GDM1 (cell line): ENCODE measurements at places on chromosomes 6 and 20.

DNA sequence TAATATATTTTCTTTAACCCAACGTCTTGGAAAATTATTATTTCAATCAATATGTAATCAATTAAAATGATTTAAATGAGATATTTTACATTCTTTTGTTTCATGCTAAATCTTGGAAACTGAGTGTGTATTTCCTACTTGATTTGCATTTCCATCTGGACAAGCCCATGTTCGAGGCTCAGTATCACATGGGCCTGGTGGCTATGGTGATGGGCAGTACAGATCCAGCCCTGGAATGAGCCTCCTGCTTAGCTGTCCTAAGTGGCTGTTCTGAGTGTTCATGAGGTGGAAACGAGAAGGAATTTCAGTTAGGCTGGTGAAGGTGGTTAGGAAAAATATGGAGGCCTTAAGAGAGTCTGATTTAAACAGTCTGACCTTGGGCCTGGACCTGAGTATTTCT, 73.0 kb upstream of the ATXN1 start:
- no peak for DNase-seq

GRCh38 chr6:20717743-20718142, 183.5 kb downstream of the CDKAL1 start:
- no peak for DNase-seq

DNA sequence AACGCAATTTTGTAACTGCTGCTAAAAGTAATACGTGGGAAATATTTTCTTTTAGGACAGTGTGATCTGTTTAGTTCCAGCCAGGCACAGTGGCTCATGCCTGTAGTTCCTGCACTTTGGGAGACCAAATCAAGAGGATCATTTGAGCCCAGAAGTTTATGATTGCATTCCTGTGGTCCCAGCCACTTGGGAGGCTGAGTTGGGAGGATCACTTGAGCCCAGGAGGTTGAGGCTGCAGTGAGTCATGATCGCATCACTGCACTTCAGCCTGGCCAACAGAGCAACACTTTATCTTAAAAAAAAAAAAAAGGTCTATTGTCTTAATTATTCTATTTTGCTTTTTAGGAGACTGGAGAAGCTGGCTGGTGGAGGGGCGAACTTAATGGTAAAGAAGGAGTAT, 101.5 kb downstream of the CD2AP start:
- no peak for DNase-seq

GRCh38 chr6:18675881-18676280, 288.7 kb downstream of the RNF144B start:
- no peak for DNase-seq

GRCh38 chr20:62785393-62785792, 10.9 kb upstream of the MRGBP start:
- DNase-seq, result no peak

DNA sequence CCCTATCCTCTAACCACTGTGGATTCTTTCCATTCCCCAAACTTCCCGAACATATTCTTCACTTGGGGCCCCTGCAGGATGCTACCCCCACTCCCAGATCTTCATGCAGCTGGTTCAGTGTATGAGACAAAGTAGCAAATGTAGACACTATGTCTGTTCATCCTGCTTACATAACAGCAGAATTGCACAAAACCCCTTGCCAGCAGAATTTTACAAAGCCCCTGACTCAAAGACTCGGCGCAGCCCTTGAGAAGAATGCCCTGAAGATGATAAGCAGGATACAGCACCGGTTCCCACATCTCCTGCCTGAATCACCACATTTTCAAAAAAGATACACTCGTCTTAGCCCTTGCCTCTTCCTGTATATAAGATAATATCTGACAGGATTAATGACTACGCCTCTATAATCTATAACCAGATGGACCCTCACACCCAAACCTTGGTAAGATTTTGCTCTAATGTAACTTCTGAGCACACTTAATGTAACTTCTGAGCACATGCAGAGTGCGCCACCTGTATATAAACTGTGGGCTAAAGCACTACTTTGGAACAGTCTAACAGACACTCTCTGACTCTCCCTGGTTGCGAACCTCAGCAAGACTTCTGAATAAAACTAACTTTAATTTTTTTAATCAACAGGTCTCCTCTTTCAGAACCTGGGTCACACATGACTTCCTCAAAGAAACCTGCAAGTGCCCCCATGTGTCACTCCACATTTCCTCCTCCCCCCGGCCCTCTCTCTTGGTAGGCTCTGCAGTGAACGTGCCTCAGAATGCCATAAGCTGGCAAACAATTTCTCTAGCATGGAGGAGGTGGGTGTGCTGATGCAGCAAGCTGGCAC, 28.7 kb downstream of the RALGAPA2 start:
- DNase-seq, result no peak

GRCh38 chr20:34925981-34926380, 29.6 kb downstream of the GSS start:
- no peak for DNase-seq

- DNase-seq, result no peak
Observed at GRCh38 chr6:41451039-41451438, 95.1 kb upstream of the FOXP4 start.

- no peak for DNase-seq
Observed at GRCh38 chr6:134714113-134714512, 235.8 kb downstream of the ALDH8A1 start.

- no peak for DNase-seq
Observed at GRCh38 chr6:158154816-158155215, 13.2 kb downstream of the SERAC1 start.

DNA sequence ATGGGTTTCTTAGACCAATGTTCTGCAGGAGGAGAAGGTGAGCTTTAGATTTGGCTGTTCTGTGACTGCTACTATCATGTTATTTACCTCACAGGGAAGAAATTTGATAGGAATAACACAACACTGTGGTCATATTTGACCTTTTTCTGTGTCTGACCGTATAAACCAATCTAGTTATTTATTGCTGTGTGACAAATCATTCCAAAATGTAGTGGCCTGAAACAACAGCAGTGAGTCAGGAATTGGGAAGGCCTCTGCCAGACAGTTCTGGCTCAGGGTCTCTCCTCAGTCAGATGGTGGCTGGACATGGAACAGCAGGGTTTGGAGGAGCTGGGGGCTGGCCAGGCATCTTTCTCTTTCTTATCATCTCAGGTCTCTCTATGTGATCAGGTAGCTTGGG, 33.0 kb downstream of the RIPOR2 start:
- DNase-seq, result no peak

DNA sequence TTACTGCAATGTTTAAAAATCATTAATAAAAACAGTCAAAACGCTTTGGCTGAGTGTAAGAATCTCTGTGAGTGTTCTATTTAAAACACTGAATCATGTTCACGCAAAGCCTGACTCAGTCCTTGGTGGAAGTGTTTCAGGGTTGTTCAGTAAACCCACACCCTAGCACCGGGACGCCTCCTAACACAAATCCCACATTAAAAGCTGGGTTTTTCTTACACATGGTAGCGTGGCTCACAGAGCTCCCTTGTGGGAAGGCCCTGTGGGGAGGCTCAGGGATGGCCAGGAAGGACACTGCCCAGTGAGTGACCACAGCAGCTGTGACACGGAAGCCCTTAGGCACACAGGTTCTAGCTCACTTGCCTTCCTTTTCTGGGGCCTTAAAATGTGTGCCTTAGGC, 80.2 kb downstream of the GMPR start:
- DNase-seq, result no peak

GRCh38 chr6:140736231-140736630, 1361.8 kb upstream of the CITED2 start:
- no peak for DNase-seq

GRCh38 chr20:17504898-17505635, 26.1 kb downstream of the BFSP1 start:
- DNase-seq, result peak; percentile 71

- DNase-seq, result no peak
Observed at GRCh38 chr20:41446456-41446855, 79.8 kb upstream of the EMILIN3 start.

- no peak for DNase-seq
Observed at GRCh38 chr6:41371461-41371991, 36.1 kb downstream of the NCR2 start.

DNA sequence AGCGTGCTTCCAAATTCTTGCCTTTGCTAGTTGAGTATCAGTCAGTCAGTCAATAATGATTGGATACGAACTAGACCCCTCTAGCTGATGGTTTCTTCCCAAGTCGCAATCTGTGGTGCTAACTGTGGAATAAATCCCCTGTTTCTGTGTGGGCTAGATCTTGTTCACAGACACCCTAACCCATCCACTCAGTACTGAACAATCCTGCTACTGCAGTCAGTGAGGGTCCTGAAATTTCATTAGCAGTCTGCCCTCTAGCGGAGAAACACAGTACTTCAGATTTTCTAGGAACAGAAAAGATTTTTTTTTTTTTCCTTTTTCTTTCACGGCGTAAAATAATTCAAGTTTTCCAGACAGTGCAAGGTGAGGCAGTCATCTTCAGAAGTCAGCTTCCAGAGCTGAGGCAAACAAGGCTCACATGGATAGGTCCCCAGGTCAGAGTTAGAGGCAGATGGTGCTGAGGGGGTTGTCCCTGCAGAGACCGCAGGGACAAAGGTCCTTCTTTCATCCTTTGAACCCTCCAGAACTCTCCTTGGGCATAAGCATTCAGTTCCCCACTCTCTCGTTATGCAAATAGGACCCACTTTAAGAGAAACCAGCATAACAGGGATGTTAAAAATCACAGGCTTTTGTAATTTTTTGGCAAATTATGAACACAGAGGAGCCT, 119.6 kb downstream of the SCML4 start:
- DNase-seq, result no peak

GRCh38 chr6:28658475-28659249, 133.0 kb downstream of the GPX5 start:
- no peak for DNase-seq
